CD4-positive, alpha-beta T cell treated with Interleukin-17A for 1 hour (primary cell): ENCODE measurements at places on chromosomes 6 and 20.
A peak's percentile ranks its signal among the peaks of the same experiment; 100 is the strongest.

- no peak for DNase-seq
Observed at GRCh38 chr6:151494235-151494935, 568 bp downstream of the CCDC170 start.

DNA sequence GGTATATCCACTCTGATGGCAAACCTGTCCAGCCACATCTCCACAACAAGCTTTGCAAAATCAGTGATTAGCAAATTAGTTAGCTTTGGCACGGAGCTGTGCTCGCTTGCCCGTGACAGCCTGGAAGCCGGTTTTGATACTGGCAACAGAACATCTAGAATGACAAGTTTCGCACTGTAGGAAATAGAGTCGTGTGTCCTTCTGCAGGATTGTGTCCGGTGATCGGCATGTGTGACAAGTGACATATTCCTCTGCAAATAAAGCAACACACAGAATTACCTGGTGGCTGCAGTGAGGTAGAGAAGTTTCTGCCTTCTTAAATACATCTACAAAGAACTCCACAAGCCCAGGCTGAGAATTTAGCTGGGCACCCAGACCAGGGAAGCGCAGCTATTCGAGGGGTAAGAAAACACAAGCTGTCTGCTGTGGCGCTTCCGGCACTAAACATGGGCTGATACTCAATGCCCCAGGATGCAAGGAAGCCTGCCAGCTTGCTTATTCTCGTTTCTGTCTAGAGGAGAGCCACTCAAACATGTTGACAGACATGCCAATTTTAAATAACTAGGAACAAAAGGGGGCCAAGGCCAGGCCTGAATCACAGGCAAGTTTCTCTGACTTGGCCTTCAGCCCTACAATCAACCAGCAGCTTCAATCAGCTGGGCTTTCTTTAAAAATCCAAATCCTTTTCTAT, 22.2 kb downstream of the EIF2S2 start:
- no peak for DNase-seq

DNA sequence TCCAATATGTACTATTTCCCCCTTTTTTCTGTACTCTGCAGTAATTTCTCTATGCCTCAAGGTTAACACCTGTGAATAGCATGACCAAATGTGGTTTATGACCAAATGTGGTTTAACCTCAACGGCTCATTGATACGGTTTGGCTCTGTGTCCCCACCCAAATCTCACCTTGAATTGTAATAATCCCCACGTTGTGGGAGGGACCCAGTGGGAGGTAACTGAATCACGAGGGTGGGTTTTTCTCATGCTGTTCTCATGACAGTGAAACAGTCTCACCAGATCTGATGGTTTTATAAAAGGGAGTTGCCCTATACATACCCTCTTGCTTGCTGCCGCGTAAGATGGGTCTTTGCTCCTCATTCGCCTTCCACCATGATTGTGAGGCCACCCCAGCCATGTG, 18.7 kb downstream of the DEK start:
- DNase-seq: peak; percentile 45

GRCh38 chr20:43895235-43895634, 19.4 kb upstream of the TOX2 start:
- no peak for DNase-seq

GRCh38 chr6:158589366-158589765, 29.5 kb downstream of the TMEM181 start:
- DNase-seq: no peak
